ENCODE measurements at places on chromosomes 5 and 9.

GRCh38 chr5:33969572-33970452 lies 14.7 kb downstream of the SLC45A2 start:
- peak; percentile 35 for DNase-seq

DNA sequence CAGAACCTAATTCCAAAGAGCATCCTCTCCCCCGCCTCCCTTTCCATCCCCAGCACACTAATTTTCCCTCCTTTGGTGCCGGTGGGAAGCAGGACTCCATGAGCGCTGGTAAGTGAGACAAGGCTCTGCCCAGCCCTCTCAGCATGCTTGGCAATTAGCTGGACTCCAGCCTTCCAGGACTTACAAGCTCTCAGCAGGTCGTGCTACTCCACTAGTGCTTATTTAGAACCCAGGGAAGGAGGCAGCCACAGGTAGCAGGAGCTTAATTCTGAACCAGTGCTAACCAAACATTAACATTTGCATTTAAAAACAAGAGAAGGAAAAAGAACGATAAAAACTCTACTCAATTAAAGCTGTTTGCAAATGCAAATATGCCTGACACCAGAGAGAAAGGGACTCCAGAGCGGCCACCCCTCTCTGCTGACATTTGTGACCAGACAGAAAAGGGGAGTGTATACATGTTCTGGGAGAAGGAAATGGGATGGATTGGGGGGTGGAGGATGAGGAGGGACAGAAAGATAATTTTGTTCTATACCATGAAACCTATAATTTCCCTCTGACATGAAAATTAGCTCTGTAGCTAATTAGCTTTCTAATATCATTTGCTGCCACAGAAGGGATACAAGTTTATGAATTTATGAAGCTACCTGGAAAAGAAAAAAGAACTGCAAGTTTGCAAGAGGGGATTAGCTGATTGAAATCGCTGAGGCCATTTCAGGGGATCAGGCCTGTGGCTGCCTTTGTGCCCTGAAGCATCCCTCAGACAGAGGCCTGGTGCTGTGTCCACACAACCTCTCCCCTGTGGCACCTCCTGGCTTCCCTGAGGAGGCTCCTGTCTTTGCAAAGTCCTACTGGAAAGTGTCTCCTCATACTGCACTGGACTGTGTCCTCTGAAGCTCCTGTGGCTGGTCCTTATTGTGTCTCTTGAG lies 266.3 kb downstream of the SEC61B start:
- DNase-seq = no peak

DNA sequence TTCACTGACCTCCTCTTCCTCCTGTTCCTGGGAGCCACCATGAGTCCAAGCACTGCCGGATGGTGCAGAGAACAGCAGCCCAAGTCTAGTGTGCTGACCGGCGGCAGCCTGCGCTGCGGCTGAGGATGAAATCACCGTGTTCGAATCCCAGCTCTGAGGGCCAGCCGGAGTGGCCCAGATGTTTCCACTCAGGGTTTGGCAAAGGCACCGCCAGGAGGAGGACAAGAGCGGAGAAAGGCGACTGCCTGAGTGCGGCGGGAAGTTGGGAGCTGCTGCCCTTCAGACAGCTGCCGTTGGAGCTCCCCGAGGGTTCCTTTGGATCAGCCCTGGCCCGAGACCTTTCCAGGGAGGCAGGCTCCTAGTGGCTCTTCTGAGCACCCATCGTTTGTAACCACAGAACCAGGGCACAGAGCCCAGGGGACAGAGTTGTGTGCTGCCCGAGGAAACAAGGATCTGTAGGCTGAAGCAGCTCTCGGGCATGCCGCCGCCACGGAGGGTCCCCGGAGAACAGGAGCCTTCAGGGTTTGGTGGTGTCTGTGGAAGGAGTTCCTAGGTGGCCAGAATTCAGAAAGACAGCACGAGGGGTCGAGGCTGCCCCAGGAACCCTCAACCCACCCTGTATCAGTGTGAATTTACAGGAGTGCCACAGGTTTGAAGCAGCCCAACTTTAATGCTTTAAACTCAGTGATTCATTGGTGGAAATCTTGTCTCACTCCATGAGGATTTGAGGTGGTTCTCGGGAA lies 115.6 kb upstream of the COL5A1 start:
- DNase-seq = no peak

DNA sequence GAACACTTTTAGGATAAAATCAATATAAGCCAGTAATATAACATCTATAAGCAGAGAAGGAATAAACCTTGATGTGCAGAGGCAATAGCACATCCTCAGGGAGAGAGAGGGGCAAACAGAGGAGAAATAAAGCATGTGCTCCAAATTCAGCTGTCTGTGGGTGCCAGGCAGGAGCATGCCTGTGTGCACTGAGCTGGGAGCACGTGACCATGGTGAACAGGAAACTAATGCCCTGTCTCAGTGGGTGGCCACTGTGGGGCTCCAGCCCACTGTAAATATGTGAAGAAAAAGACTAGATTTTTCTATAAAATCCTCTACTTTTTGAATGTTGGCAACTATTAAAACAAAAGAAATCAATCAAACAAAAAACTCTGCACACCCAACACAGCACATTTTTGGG lies 55.3 kb downstream of the FYB1 start:
- DNase-seq = no peak

- DNase-seq = no peak
Measured at GRCh38 chr9:24044576-24044975, 218.5 kb upstream of the ELAVL2 start.

GRCh38 chr5:175861337-175862130 lies 9.8 kb upstream of the CPLX2 start:
- no peak for DNase-seq

- DNase-seq = no peak
Measured at GRCh38 chr9:18020121-18020745, 441.4 kb downstream of the SH3GL2 start.

DNA sequence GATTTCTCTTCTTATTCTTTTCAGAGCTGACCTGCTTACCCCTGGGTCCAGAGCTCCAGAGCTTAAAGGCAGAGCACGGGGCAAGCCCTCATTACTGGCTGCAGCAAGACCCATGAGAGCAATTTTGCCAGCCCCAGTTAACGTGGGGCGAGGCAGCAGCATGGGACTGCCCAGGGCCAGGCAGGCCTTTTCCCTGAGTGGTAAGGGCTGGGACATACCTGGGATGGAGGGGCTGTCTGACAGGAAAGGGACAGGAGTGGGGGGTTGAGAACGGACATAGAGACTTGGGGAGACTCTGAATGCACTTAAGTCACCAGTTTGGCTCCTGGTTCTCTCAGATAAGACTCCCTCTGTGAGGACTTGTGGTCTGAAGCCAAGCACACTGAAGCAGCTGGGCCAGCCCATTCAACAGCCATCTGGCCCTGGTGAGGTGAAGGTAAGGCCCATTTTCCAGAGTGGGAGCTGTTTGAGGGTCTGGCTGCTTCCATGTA lies 26.2 kb downstream of the HMGXB3 start:
- DNase-seq = no peak

GRCh38 chr9:123796618-123797484 lies 133.1 kb downstream of the DENND1A start:
- no peak for DNase-seq

GRCh38 chr5:38765399-38765861 lies 80.4 kb upstream of the OSMR start:
- peak; percentile 35 for DNase-seq

DNA sequence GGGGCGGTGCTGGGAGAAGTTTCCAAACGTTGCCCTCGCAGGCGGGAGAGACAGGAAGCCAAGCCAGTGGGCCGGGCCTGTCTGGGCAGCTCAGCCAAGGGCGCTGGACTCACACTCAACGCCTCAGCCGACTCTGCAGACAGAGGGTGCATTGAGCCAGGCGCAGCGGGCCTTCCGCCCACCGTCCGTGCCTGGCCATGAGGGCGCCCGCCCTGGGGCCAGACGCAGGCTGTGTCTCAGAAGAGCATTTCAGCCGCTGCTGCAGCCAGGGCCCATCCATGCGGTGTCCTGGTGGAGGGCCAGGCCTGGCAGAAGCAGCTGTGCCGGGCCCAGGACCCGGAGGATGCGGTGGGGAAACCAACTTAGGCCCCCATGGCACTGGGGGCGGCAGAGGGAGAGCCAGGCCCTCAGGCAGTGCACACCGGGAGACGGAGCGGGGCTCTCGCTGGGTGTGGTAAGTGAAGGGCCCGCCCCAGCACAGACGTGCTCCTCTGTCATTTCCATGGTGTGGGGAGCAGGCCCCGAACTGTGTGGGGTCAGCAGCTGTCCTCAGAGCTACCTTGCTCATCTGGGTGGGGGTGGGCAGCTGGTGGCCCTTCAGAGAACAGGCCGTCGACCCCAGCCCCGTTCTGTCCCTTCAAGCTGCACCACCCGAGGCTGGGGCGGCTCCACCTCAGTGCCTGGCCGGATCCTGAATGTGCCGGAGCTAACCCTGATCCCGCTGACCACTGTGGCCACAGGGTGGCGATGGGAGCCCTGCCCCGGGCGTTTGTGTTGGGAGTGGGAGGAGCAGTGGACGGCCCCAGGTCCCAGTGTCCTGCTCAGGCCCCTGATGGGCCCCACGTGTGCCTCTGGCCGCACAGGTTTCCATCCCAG lies 18.0 kb downstream of the DNLZ start:
- DNase-seq = no peak

DNA sequence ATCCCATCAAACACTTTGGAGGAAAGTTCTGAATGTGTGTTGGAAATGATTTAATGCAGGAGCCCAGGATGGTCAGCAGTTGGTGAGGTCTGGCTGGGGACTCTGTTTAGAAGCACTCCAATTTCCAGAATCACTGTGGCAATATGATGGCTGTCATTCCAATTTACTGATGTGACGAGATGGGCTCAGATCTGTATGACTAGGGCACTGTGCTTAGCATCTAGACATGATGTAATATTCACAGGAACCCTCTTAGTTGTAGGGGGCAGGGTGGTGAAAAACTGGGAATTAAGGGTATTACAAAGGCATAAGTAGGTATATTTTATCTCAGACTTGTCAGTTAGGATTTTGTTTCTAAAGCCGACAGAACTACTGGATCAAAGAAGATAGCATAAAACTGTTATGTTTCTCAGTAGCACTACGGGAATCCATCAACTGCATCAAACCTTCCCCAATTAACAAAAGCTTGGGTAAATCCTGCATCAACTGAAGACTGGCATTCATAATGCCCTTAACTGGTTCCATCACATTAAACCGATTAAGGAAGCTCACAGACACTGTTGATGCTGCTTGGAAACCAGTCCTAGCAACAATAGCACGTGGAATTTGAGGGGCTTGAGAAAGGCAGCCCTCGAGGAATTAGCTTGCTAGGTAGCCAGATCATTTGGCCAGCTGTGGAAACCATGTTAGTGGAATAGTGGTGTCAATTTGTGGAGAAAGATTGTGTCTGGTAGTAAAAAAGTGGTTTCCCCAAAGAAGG lies 86.1 kb downstream of the SV2C start:
- no peak for DNase-seq

- DNase-seq = no peak
Measured at GRCh38 chr5:31551878-31552277, 19.8 kb downstream of the C5orf22 start.

- no peak for DNase-seq
Measured at GRCh38 chr9:134818000-134818568, 62.5 kb upstream of the FCN2 start.

- DNase-seq = no peak
Measured at GRCh38 chr9:129751841-129752801, 721 bp downstream of the PTGES start.

GRCh38 chr5:107769519-107769918 lies 98.8 kb upstream of the EFNA5 start:
- peak; percentile 50 for DNase-seq

GRCh38 chr5:64299805-64300204 lies 134.2 kb downstream of the RNF180 start:
- DNase-seq = no peak

GRCh38 chr5:79255786-79256557 lies 20.0 kb downstream of the JMY start:
- DNase-seq = no peak

- DNase-seq = no peak
Measured at GRCh38 chr5:180095545-180095944, 24.0 kb upstream of the RNF130 start.

GRCh38 chr9:69611221-69611620 lies 61.0 kb downstream of the APBA1 start:
- no peak for DNase-seq

GRCh38 chr9:133945314-133945975 lies 46.7 kb downstream of the VAV2 start:
- DNase-seq = no peak

Measured in left kidney (tissue), 8 donors.